Trophoblast cell (in vitro differentiated cells and primary cell): ENCODE measurements at places on chromosomes 7 and 10.

DNA sequence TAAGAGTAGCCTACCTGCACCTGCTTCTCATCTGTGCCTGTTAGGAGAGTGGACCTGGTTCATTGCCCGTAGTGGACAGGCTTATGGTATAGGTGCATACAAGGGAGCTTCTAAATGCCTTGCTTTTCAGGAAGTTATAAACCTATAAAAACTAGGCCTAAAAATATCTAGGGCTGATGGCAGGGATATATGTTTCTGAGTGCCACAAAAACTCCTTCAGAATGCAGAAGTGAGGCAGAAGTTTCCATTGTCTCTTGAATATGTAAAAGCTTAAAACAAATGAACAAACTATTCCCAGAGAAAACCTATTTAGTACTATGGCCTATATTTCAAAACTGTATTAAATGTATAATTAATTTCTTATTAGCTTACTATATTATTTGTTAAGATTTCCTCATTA is 91.8 kb downstream of the RNLS start:
- DNase-seq: no peak

- no peak for DNase-seq
These were observed 173.6 kb upstream of the CACNA2D1 start for GRCh38 chr7:82617156-82617555.

DNA sequence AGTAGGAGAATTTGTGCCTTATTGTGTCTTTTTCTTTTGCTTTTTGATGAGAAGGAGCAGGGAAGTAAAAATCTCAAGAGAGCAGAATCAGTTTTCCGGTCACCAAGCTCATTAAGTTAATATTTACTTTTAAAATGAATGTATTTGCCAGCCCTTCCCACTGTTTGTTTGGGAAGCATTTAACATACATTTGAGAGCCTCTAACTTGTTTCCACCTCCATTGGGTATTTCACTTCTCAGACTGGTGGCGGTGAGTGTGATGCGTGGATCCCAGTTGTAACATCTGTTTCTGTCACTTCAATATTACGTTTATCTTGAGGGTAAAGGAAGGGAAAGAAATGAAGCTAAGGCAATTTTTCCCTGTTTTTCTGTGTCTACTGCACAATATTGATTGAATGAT is 22.8 kb downstream of the CDK14 start:
- no peak for DNase-seq

DNA sequence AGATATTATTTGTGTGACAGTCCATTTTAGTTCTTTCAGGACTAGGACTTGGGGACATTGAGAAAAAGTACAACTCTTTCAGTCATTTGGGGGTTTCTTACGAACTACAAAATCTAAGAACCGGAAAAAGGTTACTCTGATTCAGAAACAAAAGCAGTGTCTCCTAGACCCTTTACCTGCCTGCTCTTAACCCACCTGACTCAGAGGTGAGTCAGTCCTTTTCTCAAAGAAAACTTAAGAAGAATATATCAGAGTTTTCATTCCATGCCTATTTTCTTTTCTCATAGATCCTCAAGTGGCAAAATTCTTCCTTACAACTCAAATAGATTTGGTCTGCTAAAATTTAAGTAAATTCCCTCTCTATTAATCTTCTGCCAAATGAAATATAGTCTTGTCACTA is 114.9 kb upstream of the PTN start:
- no peak for DNase-seq

- no peak for DNase-seq
These were observed 2.9 kb upstream of the GPR37 start for GRCh38 chr7:124768525-124768924.

GRCh38 chr7:25597946-25598345 is 369.7 kb upstream of the NPVF start:
- no peak for DNase-seq

GRCh38 chr7:44305564-44306507 is 19.6 kb downstream of the CAMK2B start:
- no peak for DNase-seq

GRCh38 chr10:48236199-48236621 is 38.3 kb downstream of the FRMPD2 start:
- DNase-seq: no peak

GRCh38 chr7:50303335-50304128 is 984 bp upstream of the IKZF1 start:
- peak; percentile 7 for DNase-seq

DNA sequence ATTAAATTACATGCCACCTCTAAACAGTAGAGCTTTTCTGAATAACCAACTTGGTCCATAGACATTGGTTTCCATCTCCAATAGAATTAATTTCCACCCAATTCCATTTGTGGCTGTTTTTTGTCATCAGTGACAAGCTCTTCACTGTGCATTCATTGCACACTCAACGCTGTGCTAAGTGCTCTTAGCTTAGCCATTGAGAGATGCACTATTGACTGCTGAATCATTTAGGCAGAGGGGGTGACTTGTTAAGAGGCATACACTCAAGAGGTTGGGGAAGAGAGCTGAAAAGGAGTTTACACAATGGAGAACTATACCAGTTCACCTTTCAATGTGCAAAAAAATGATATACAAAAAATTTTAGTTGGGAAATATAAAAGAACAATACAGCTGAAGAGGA is 31.9 kb upstream of the CBLL1 start:
- DNase-seq: no peak

- no peak for DNase-seq
These were observed 331.1 kb downstream of the CALN1 start for GRCh38 chr7:72080865-72081510.

DNA sequence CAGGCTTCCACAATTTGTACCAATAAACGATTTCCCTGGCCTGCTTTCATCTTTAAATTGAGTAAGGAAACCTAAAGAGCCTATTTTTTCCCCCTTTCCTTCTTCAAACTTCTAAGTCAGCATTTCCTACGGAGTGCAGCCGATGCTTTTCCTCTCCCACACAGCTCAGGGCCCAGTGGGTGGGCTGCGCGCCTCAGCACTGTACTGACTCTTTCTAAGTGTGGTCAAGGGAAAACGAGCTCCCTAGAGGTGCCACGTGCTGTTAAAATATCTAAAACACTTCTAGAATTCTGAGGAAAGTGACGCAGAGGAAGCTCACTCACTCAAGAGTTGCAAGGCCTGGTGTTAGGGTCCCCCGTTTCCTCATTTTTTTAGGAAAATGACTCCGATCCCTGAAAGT is 29.0 kb downstream of the STEAP1B start:
- no peak for DNase-seq

DNA sequence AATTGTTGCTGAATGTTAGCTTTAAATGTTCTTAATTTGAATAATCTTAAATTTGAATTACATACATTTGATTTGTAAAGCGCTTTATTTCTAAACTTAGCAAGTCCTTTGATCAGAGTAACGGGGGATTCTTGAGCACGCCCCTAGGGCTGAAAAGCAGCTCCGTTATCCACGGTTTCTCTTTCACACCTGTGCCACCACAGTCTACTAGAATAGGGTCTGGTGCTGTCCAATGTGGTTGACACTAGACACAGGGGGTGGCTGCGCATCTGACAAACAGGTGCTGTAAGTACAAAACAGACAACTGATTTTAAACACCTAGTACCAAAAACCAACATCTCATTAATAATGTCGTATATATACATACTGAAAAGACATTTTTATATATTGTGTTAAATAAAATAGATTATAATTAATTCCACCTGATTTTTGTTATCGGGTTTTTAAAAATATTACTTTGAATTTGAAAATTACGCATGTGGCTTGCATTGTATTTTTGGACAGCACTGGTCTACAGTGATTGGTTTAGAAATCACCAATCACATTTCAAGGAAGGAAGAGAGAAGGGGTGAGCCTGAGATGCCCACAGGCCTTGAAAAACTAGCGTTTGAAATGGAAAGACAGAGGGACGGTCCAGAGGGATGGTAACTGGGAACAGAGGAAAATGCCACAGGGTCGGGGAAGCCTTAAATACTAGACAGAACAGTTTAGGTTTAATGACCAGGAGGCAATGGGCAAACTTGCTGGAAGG is 7.3 kb downstream of the SEPHS1 start:
- no peak for DNase-seq

DNA sequence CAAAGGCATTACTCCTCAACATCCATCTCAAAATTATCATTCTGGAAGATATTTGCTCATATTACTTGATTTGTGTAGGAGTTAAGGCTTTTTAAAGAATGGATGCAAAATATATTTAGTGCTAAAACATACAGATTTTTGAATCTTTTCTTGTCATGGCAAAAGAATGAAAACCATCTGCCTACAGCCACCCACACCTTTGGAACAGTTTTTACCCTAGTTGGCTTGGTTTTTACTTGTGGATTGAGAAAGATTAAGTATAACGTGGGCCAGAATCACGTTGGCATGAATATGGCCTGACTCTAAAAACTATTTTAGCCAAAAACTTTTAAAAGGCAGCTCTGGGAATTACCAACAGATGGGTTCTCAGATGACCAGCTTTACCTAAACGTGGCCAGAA is 128.2 kb downstream of the SPAG6 start:
- DNase-seq: peak; percentile 15

DNA sequence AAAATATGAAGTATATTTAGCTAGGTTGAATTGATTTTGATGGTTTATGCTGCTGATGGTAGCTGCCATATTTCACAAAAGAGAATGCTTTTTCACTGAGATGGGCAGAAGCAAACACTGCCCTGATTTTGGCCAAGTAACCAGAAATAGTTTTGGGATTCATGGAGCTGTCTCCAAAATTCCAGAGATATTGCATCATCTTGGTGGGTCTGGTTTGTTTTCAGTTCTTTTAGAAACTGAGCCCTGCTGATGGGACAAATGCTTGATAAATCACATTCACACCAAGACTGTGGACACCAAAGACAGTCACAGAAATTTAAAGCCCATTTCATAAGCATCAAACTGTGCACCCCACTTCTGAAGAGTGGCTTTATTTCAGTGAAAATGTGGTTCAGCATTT is 140.5 kb downstream of the BICC1 start:
- DNase-seq: peak; percentile 24

DNA sequence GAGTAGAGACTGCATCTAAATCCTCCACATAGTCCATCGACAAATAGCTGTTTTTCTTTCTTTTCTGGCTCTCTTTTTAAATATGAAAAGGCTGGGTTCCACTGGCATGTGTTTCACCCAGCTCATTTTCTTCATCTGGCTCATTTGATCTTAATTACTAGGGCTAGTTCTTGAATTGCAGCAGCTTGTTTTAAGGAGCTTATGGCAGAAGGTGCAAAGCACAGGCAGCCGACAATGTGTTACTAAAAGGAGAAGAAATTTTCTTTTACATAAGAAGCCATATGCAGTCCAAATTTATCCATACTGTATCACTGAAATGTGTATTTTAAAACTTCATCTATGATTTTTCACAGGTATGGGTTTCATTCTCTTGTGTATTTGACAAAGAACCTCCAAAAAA is 205.6 kb upstream of the PTER start:
- DNase-seq: no peak

GRCh38 chr10:110303681-110304080 is 1.0 kb downstream of the SMNDC1 start:
- no peak for DNase-seq

GRCh38 chr7:106891548-106892410 is 26.7 kb downstream of the PIK3CG start:
- DNase-seq: no peak

DNA sequence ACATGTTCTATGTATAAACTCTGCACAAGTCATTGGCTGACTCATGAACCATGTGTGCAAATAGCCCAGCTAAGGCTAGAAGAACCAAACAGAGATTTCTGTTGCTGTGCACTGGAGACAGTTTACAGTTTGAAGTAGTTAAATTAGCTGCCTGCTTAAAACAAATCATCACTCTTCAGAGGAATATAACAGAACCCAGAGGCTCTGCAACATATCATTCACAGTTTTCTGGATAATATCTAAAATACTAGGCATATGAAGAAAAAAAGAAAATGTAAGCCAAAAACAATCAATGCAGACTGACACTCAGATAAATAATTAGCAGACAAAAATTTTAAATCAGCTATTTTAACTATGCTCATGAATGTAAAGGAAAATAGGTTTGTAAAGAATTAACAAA is 23.6 kb upstream of the FAM204A start:
- DNase-seq: no peak

GRCh38 chr10:69317626-69318105 is 39.4 kb downstream of the HK1 start:
- DNase-seq: peak; percentile 84

GRCh38 chr10:88154596-88155250 is 291.3 kb downstream of the PTEN start:
- DNase-seq: no peak

DNA sequence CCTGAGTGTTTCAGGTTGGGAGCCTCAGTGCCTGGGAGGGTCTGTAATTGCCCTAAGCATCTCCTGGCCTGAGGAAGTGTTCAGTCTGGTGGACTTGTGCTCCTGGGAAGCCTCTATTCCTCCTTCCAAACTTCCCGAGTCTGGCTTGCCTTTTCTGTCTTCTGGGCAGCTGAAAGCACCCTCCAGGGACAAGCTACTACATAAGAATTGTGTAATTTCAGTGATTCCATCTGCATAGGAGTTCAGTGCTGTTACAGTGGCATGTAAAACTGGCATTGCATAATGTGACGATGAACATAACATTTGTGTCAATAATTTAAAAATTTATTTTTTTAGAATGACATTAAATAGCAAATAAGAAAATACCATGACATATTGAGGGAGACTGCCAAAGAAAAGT is 109.3 kb downstream of the AOAH start:
- DNase-seq: no peak

DNA sequence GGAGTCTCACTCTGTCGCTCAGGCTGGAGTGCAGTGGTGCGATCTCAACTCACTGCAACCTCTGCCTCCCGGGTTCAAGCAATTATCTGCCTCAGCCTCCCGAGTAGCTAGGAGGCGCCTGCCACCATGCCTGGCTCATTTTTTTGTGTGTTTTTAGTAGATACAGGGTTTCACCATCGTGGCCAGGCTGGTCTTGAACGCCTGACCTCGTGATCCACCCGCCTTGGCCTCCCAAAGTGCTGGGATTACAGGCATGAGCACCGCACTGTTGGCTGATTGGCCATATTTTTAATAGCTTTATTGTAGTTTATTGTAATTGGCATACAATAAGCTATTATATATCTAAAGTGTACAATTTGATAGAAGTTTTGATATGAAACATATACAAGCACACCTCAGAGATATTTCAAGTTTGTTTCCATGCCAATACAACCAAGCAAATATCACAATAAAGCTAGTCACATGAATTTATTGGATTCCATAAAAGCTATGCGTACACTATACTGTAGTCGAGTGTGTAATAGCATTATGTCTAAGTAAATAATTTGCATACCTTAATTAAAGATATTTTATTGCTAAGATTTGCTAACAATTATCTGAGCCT is 5.6 kb downstream of the PLEKHS1 start:
- no peak for DNase-seq

GRCh38 chr10:30765022-30765615 is 135.6 kb upstream of the LYZL2 start:
- no peak for DNase-seq

GRCh38 chr10:128007971-128008370 is 101.1 kb downstream of the PTPRE start:
- peak; percentile 21 for DNase-seq

DNA sequence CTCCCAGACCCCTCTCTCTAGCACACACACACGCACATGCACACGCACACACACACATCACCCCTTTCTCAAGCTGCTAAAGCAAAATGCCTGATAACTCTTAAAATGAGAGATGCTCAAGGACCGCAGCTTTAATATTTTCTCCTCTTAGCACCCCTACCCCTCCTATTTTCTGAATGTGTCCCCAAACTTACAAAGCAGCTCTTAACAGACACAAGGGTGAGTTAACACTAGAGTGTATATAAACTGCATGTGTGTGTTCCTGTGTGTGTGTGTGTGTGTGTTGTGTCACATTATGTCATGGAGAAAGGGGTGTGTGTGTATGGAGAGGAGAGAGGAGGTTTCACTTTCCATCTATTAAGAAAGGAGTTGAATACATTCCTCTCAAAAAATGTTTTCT is 1.3 kb downstream of the PTN start:
- DNase-seq: no peak
